ENCODE measurements at places on chromosomes 11 and 22. TPM values are rescaled to one million over a fixed set of nuclear protein-coding genes. Genes with fewer than 3 reads are reported as not detected.

The CNTF gene
- total RNA-seq, result 4.0 TPM

The MS4A15 gene
- not detected for total RNA-seq

The PRG3 gene
- not detected for total RNA-seq

The A4GALT gene
- not detected for total RNA-seq

- no peak for DNase-seq
Measured at GRCh38 chr11:88059326-88059725, 115.9 kb downstream of the RAB38 start.

GRCh38 chr22:43520632-43521039 lies 108.8 kb downstream of the MPPED1 start:
- DNase-seq, result no peak

- DNase-seq, result no peak
Measured at GRCh38 chr11:46347637-46348311, 511 bp downstream of the DGKZ start.

DNA sequence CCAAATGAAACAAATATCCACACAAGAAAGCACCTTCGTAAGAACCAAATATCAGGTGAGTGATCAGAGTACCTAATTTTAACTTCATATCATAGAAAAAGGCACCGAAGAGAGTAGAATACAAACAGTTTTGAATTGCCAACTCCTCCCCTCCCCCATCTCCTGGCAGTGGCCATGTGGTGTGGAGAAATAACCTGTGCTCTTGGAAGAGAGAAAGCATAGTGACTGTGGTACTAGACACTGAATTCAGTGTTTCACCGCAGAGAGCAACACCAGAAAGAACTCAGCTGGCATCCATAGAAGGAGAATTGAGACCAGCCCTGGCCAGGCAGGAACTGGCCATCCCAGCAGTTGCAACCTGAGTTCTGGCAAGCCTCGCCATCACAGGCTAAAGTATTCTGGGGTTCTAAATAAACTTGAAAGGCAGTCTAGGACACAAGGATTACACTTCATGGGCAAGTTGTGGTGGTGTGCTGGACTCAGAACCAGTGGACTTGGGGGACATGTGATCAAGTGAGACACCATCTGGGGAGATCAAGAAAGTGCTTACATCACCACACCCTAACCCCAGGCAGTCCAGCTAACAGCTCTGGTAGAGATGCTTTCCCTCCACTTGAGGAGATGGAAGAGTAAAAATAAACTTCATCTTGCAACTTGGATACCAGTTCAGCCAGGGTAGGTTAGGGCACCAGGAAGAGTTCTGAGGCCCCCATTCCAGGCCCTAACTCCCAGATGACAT lies 1003.2 kb downstream of the NTM start:
- DNase-seq, result no peak

DNA sequence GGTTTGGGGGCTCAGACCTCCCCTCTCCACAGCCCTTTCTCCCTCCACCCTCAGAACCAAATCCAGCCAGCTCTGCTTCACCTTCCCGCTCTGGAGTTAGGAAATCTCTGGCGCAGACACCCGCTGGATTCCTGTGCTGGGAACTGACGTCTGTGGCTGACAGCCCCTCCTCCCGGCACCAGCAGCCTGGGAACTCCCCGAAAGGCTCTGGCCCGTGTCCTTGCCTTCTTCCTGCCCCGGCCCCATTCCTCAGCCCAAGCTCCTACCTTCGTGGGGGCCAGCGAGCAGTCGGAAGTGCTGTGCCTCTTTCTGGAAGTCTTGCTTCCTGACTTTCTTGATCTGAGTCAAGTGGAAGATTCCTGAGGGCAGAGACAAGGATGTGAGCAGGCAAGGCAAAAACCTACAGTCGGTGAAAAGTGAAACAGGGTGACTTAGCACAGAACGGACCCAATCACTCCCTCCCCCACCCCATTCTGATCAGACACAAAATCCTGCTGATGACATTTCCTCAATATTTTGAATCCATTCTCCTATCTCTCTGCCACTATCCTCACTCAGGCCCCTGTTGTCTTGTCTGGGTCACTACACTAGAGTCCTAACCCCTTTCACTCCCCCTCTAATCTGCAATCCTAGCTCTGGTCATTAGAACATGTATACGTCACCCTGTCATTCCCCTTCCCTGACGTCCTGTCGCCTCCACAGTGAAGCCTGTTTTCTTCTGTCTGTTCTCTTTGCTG lies 34.1 kb downstream of the CHRDL2 start:
- DNase-seq, result no peak

DNA sequence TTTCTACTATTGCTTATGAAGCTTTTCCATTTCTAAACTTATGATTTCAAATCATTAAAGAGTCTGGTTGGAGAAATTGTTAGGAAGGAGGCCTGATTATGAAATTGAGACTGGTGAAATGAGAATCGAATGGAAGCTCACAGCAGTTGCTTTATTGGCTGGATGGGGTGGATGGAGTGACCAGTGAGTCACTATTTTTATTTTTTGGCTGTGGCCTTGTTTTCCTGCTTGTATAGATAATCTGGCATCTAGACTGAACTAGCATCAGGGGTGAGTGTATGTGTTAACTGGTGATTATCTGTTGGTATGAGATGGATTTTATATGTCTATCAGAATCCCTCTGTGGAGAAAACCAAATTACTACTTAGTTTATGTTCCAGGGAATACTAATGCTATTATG lies 36.2 kb downstream of the UVRAG start:
- no peak for DNase-seq

GRCh38 chr22:41831828-41832552 lies 915 bp upstream of the SREBF2 start:
- no peak for DNase-seq
